ENCODE measurements at places on chromosomes 1 and 21.

GRCh38 chr1:234927971-234928640, 200.5 kb downstream of the TOMM20 start:
- no peak for DNase-seq

- DNase-seq: no peak
These were observed 17.1 kb upstream of the KIF1B start for GRCh38 chr1:10193288-10193687.

- DNase-seq: peak; percentile 53
These were observed 56.0 kb downstream of the ADARB1 start for GRCh38 chr21:45130324-45130774.

GRCh38 chr1:63004868-63005267, 220.9 kb downstream of the ATG4C start:
- DNase-seq: no peak

GRCh38 chr1:235292790-235293189, 35.2 kb downstream of the ARID4B start:
- no peak for DNase-seq

GRCh38 chr1:87329051-87329525, 408 bp downstream of the LMO4 start:
- DNase-seq: peak; percentile 34

- no peak for DNase-seq
These were observed 98.1 kb upstream of the NRIP1 start for GRCh38 chr21:15162921-15163320.
